ENCODE measurements at places on chromosomes 3 and 15.

DNA sequence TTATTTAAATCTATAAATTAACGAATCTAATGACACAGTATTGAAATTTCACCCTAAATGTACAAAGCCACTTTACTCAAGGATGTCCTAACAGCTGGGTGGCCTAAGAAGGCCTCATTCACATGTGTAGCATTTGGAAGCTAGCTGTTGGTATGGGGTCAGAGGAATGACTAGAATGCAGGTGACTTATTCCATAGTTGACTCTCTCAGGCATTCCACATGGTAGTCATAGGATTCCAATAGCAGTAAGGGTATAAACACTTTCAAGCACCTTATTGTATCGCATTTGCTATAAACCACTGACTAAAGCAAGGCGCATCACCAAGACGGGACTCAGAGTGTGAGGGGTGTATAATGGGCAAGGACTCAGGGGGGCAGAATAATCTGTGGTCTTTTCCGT is 294.8 kb upstream of the EPHA3 start:
- no peak for DNase-seq

DNA sequence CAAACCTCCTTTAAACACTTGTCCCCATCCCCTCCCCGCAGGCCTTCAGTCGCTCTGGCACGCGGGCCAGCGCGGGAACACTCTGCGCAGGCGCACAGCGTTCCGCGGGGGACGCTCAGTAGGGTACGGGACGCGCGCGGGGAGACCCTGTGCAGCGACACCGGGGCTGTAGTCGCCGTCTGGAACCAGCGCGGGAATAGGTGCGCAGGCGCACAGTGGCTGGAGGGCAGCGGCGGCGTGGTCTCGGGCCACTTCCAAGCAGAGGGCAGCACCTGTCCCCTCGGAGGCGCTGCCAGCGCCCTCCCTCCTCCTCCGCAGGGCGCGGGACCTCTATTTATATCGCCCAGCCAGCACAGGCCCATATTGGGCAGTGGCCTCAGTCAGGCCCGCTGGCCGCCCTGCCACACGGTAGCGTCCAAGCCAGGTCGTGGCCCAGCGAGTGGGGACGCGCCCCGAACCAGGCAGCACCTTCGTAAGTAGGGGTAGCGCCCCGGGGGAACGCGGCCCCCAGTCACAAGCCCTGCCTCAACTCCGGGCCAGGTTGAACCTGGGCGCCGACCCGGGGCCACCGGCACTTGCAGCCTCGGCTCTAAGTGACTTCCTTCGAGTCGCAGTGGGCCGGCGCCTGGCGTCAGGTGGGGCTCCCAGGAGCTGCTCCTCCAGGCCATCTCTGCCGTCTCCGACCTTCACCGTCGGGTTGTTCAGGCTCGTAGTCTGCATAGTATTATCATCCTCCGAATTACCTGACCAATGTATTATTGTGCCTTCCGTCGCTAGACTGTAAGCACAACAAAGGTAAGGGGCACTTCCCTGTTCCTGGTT is at the start of gene KBTBD12:
Gene KBTBD12, plus strand, starts transcription at position 118 of the 822 bp plus-strand sequence. CDS start 7,830 bp downstream, outside the sequence.
- DNase-seq, result no peak

GRCh38 chr15:55703873-55704301 is 39.1 kb downstream of the PRTG start:
- DNase-seq, result no peak

- no peak for DNase-seq
Measured at GRCh38 chr3:17969244-17969643, 226.8 kb upstream of the TBC1D5 start.

- no peak for DNase-seq
Measured at GRCh38 chr3:108755686-108756085, 1.5 kb downstream of the RETNLB start.

- no peak for DNase-seq
Measured at GRCh38 chr3:49751501-49751900, 27.8 kb upstream of the GMPPB start.

GRCh38 chr15:71743861-71744382 is 66.4 kb upstream of the NR2E3 start:
- DNase-seq, result peak; percentile 28

DNA sequence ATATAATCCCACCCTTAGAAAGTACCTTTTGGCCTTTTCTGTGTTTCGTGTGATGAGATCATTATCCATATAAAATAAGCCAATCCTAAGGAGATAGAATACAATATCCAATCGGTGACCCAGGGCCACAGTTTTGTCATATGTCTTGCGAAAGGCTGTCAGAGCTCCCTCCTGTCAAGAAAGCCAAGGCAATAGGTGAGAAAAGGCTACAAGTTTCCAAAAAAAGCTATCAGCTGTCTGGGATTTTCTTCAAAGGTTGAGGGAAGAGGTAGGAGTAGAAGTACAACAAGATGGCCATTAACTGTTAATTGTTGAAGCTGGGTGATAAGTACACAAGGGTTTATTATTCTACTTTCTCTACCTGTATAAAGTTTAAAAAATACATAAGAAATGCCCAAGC is 4.0 kb downstream of the PSMD6 start:
- DNase-seq, result no peak

GRCh38 chr3:16137977-16138376 is 36.5 kb upstream of the GALNT15 start:
- no peak for DNase-seq

DNA sequence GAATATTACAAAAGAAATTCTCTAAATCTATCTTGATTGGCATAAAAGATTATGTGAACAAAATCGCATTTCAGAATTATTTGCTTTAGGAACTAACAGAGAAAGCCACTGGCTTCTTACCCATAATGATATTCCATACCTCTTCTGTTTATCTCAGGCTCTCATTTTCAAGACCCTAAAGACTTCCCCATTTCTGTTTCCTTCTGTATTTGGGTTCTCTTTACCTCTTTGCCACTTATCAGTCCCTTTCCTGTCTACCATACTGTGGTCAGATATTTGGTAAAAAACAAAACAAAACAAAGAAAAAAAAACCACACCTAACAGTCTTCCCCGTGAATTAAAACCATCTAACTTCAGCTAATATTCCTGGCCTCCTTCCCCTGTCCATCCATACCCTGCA is 108.5 kb downstream of the LRRC28 start:
- DNase-seq, result no peak

DNA sequence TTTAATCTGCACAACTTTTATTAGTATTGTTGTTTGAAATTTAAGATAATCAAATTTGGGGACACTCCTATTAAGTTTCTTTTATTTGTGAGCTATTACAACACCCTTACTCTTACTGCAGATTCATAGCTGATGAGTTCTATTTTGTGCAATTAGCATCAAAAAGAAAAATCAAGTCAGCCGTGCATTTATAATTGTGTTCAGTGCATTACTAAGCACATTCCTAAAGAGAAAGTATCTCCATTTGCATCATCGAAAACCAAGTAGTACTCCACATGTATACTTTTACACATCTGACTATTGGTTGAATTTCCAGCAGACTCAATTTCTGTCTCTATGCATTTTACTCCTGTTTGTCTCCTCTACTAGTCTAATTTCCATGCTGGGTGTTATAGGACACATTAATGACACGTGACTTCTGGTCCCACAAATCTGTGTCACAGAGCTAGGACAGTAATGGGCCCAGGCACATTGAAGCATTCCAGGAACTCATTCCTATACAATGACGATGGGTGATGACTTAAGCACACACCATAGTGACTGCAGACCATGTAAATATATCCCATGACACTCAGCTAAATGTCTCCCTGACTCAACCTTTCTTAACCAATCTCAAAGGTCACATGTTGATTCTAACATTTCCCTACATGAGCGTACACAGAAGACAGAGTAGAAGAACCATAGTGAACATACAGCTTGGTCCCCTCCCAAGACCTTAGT is 477.5 kb downstream of the LPP start:
- DNase-seq, result no peak

DNA sequence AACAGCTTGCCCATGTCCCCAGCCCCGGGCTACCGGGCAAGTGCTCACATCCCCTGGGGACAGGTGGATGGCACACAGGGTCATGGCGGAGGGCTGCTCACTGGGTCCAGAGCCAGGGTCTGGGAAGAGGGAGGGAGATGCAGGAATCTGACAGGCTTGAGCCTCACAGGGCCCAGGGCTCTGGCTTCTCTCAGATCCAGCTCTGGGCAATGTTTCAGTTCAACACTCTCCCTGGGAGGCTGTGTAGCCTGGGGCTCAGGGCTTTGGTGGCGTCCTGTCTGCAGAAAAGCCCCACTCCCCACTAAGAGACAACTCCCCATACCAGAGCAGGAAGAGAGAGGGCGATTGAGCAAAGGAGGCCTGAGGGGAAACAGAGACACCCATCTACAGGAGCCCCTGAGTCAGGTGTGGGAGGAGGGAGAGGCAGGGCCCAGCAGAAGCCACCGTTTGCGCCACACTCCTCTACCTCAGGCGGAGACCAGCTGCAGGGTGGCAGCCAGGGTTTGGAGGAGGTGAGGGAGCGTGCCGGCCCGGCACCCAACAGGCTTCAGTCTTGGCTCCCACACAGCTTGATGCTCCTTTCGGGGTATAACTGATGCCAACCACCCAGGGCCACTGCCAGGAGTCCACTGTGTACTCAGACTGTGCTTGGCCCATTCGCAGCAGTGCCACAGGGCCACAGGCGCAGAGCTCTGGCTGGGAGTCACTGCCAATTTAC is 16.8 kb upstream of the SRP14 start:
- no peak for DNase-seq

- DNase-seq, result no peak
Measured at GRCh38 chr3:179265875-179266274, 15.0 kb upstream of the KCNMB3 start.

- no peak for DNase-seq
Measured at GRCh38 chr3:23845326-23846216, 39.8 kb downstream of the UBE2E1 start.

DNA sequence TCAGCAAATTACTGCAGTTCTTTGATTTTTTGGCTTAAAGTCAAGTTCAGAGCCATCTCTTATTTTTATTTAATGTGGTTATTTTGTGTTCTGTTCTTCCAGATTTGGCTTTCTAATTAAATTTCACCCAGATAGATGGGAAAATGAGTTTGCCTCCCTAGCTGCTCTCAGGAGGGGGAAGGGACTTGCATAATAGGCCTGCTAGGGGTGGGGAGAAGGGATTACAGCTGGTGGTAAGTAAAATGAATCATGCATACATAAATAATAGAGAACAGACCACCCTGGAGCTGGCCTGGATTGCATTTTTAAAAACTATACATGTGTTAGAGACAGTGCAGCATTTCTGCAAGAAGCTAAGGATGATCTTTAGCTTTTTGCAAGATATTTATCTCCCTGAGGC is 3.9 kb upstream of the PXYLP1 start:
- no peak for DNase-seq

DNA sequence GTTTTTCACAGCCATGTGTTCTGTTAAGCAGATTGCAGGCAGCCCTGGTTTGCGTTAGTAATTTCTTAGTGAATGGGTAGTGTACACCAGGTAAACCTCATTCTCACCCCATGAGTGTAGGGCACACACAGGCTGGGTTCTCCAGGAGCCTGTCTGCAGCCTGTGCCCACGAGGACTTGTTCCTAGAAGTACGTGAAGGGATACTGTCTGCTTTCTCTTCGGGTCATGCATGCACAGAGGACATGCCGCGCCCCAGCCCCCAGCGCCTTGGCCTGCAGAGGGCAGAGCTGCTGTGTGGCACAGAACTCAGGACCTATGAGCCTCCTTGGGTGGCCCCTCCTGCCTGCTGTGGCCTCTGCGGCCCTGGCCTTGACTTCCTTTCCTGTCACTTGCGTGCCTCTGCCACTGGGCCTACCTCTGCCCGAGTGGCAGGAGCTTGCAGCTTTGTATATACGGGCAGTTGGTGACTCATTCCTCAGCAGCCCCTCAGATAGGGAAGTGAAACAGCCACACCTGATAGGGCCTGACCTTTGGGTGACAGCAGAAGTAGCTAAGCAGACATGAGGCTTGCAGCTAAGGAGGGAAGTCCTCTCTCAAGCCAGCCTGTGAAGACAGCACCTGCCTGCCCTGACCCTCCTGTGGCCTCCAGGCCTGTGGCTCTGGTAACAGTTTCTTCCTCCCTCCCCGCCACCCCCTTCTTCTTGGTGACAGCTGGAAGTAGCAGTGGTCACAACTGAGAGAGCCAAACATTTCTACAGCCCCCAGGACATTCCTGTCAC is 19.5 kb downstream of the PPCDC start:
- peak; percentile 93 for DNase-seq
